ENCODE measurements at places on chromosomes 7 and 10. TPM values are rescaled to one million over a fixed set of nuclear protein-coding genes. Genes with fewer than 3 reads are reported as not detected.

DDC gene
- not detected for total RNA-seq

LIPJ gene
- total RNA-seq, result 0.14 TPM

MMD2 gene
- total RNA-seq, result 30.7 TPM

GTF2IRD2 gene
- total RNA-seq, result 17.8 TPM

GIMAP7 gene
- 4.1 TPM for total RNA-seq

CCL24 gene
- not detected for total RNA-seq

CFAP46 gene
- 13.9 TPM for total RNA-seq

TSPAN15 gene
- 68.9 TPM for total RNA-seq

All from dorsolateral prefrontal cortex (tissue), 122 donors.